ENCODE measurements at places on chromosomes 12 and 14.

- no peak for DNase-seq
Observed at GRCh38 chr12:53516758-53517455, 9.6 kb upstream of the NPFF start.

DNA sequence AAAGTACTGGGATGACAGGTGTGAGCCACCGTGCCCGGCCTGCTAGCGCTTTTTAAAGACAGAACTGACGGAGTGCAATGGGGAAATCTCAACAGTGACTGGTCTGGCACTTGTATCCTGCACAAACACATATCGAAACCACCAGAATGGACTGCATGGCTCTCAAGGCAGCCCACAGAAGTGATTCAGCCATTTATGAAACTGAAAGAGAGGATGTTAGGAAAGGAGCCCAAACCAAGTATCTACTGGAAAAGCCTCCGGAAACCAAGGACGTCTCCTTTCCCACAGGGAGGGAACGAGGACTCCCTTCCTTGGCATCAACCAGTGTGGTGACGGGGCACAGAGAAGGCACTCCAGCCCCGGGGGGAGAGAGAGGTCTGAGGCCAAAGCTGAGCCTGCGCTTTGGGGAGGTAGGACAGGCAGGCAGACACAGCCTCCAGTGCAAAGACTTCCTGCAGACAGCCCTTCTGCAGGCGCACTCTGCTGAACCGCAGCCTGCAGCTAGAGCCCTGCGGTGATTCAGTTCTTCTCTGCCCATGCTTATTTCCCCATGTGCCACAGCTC, 16.5 kb downstream of the SLC15A4 start:
- DNase-seq, result no peak

GRCh38 chr14:53528185-53528671, 375.1 kb upstream of the DDHD1 start:
- no peak for DNase-seq

DNA sequence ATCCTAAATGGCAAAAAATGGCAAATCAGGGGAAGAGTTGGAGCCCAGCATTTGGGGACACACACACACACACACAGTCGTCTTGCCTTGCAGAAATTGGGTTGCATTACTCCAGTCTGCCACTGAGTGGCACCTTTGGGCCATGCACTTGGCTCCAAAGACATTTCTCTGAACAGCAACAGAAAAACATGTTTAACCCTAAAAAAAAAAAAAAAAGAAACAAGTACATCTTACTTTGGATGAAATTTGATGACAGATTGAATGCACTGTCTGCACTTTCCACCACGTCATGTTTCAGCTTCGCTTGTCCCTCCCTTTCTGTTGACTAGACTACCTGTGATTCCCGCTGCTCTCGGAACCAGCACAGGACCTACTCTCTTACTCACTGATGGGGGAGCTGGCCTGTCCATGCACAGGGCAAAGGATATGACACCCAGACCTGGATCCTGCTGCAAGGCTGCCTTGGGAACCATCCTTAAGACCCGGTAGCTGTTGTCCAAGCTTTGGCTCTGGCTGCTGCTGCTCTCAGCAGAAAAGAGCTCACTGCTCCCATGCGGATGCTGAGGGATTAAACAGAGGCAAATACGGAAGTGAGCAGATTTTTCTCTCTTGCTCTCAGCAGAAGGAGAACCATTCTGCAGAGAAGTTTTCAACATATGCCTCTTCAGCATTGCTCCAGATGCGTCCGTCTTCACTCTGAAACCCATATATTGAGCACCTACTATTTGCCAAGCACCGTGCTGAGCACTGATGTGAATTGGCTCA, 376.8 kb downstream of the DPF3 start:
- DNase-seq, result peak; percentile 92

DNA sequence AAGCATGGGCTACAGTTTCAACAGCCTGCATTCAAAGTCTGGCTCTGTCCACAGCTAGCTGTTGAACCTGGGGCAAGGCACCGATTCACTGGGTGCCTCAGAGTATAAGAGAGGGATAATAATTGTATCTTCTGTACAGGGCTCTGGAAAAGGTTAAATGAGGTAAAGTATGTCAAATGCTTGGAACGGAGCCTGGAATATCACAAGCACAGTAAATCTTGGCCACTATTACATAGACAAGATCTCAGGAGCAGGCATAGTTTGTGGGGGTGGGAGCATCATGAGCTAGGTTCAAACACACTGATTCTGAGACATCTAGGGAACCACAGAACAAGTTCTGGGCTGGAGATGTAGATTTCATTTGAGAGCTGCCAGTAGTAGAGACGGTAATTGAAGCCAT, 203.7 kb upstream of the NUDT4 start:
- DNase-seq, result peak; percentile 94

DNA sequence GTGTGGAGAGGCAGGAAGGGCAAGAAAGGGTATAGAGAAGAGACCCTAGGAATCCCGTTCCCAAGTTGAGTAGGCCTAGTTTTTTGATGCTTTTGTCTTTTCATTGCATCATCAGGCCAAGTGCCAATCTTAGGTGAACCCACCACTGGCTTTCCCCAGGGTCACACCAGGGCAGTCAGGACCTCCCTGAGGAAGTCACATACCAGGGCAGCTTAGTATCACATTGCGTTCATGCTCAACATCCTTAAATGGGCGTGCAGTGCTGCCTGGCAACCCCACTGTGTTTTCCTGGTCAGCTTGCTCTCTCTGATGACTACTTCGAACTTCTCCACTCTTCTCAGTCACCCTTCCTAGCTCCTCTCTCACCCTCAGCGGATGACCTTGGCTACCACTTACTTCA, 9.0 kb downstream of the ASIC1 start:
- DNase-seq, result peak; percentile 84

DNA sequence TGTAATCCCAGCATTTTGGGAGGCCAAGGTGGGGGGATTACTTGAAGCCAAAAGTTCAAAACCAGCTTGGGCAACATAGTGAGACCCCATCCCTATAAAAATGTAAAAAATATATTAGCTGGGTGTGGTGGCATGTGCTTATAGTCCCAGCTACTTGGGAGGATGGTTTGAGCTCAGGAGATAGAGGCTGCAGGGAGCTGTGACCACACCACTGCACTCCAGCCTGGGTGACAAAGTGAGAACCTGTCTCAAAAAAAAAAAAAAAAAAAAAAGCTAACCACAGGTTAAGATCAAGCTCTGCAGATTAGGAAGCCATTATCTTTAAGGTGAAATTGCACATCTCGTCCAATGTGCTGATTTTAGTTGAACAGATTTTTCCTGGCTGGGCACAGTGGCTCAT, 23.7 kb upstream of the CERS5 start:
- no peak for DNase-seq

DNA sequence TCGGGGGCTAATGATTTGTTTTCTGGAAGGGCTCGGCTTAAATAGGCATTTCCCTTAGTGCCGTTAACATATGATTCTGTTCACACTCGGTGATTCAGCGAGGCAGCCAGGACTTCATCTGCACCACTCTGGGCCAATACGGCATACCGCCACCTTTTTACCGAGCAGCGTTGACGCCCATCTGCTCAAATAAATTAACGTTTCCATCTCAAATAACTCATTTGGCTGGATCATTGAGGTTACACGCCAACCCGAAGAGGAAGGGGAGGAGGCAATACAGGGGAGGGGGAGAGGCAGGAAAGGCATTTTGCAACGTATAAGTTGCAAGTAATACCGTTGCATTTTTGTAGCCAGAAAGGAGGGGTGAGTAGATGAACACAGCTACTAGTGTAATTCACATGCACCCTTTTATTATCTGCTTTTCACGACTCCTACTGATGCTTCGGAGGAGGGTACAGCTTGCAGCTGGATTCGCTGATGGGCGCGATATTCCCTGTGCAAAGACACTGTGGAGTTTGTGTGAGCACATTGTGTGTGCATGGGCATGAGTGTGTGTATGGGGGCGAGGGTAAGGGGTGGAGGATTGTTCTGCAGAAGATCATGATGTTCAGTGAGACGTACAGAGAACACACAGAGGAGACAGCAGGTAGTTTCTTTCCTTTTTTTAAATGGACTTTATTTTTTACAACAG, 45.9 kb downstream of the MAP1LC3B2 start:
- DNase-seq, result no peak
